ENCODE measurements at places on chromosomes 13 and 19. TPM values are rescaled to one million over a fixed set of nuclear protein-coding genes. Genes with fewer than 3 reads are reported as not detected.

DNA sequence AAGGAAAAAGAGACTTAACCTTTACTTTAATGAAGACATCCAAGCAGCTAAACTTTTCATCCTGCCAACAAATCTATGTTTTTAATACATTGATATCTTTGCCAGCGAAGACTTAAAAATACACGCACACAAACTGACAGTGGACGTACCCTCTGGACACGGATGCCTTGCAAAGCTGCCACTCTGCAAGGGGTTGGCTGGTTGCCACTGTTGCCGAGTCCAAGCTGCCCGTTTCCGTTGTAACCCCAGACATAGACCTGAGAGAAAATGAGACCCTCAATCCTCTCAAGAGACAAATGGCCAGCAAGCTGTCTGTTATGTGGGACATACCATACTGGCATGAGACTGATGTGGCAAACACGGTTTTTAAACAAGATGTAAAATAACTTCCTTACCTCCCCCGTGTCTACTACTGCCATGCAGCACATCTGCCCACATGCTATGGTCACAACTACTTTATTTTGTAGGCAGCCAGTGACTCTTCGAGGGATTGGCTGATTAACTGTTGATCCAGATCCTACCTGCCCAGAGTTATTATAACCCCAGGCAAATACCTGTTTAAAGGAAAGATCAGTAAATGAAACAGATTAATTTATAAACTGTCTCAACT, 21.2 kb downstream of the RCBTB2 start:
- no peak for DNase-seq
- H3K27ac ChIP-seq = no peak overlapping the region
- H3K4me1 ChIP-seq = peaks cover 30% of the 10 kb centered on the region
- H3K4me3 ChIP-seq = no peak overlapping the region

GRCh38 chr13:30116379-30116778, 191.0 kb downstream of the KATNAL1 start:
- no peaks in the 10 kb centered on the region for H3K36me3 ChIP-seq
- peaks cover 49% of the 10 kb centered on the region for H3K4me1 ChIP-seq
- no peak for DNase-seq
- H3K27ac ChIP-seq = no peak overlapping the region
- H3K27me3 ChIP-seq = peaks cover 6% of the 10 kb centered on the region

DNA sequence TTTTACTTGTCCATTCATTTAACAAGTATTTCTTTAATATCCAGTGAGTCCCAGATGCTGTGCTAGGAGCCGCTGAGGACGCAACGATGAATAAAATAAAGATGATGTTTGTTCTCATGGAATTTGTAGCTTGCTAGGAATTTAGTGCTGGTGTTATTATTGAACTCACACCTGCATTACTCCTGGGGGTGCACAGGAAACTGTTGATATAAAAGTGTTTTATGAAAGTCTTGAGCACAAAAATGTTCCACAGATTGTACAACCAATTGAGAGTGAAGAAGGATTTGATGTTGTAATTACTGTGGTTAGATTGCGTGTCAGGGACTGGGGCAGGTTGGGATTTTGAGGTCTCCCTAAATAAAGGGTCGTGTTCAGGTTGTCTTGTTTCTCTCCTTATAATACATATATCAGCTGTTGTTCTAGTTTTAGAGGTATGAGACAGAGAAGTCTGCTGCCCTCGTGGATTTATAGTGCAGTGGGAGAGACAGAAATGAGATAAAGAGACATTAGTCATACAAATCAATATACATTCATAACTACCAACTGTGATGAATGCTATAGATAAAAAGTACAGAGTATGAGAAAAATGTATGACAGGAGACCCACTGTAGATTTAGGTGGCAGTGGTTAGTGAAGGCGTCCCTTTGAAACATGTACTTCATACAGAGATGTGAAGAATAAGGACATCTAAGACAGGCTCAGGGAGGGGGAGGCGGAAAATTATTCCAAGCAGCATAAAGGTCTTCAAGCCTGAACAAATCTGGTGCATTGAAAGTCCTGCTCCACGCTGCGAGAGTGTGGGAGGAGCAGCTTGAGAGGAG, 11.3 kb downstream of the CACNG6 start:
- no peaks in the 10 kb centered on the region for H3K36me3 ChIP-seq
- no peak overlapping the region for H3K27ac ChIP-seq

- H3K36me3 ChIP-seq = no peaks in the 10 kb centered on the region
- peak overlapping the region; percentile 83 for H3K27ac ChIP-seq
- no peaks in the 10 kb centered on the region for H3K27me3 ChIP-seq
- peak; percentile 81 for DNase-seq
- peaks cover 26% of the 10 kb centered on the region for H3K4me1 ChIP-seq
- H3K4me3 ChIP-seq = peak overlapping the region; percentile 78
These were observed 17.2 kb downstream of the CRTC1 start for GRCh38 chr19:18700501-18701249.

DNA sequence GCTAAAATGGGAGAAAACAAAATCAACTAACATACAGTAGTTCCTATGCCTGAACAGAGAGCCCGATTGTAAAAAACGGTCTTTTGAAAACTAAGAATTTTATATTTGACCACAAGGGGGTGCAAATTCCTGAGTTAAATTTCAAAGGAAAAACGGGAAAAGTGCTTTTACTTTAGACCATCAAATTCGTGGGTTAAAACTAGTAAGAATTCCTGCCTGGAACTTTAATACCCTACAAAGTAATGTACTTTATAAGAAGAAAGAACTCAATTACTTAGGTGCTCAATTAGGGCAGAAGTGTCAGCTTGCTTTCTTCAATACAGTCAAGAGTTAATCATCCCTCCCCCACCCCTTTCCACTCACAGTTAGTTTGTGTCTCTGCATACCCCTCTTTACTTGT, 69.8 kb downstream of the KCNRG start:
- no peak for DNase-seq
- H3K4me3 ChIP-seq = no peak overlapping the region
- peaks cover 25% of the 10 kb centered on the region for H3K36me3 ChIP-seq
- H3K27me3 ChIP-seq = no peaks in the 10 kb centered on the region
- no peak overlapping the region for H3K27ac ChIP-seq

GRCh38 chr13:111115965-111116521, 933 bp downstream of the ARHGEF7 start:
- peaks cover 82% of the 10 kb centered on the region for H3K27me3 ChIP-seq
- no peak for DNase-seq
- H3K4me1 ChIP-seq = peaks cover 12% of the 10 kb centered on the region
- peak overlapping the region; percentile 64 for H3K4me3 ChIP-seq

GRCh38 chr13:34308725-34309124, 490.8 kb downstream of the RFC3 start:
- H3K27ac ChIP-seq = no peak overlapping the region
- H3K4me3 ChIP-seq = no peak overlapping the region
- H3K27me3 ChIP-seq = no peaks in the 10 kb centered on the region
- H3K4me1 ChIP-seq = no peaks in the 10 kb centered on the region

GRCh38 chr13:100860866-100861265, 186.3 kb upstream of the TMTC4 start:
- H3K4me3 ChIP-seq = no peak overlapping the region
- H3K27ac ChIP-seq = no peak overlapping the region

GRCh38 chr13:44198826-44199225, 174.8 kb upstream of the SERP2 start:
- no peak overlapping the region for H3K27ac ChIP-seq
- H3K27me3 ChIP-seq = peaks cover 64% of the 10 kb centered on the region
- no peak overlapping the region for H3K4me3 ChIP-seq

- no peak for DNase-seq
- peaks cover 6% of the 10 kb centered on the region for H3K36me3 ChIP-seq
- no peaks in the 10 kb centered on the region for H3K27me3 ChIP-seq
- peak overlapping the region; percentile 22 for H3K27ac ChIP-seq
- H3K4me3 ChIP-seq = no peak overlapping the region
- peaks cover 12% of the 10 kb centered on the region for H3K4me1 ChIP-seq
These were observed 12.6 kb downstream of the ZSCAN5A start for GRCh38 chr19:56301886-56302620.

DNA sequence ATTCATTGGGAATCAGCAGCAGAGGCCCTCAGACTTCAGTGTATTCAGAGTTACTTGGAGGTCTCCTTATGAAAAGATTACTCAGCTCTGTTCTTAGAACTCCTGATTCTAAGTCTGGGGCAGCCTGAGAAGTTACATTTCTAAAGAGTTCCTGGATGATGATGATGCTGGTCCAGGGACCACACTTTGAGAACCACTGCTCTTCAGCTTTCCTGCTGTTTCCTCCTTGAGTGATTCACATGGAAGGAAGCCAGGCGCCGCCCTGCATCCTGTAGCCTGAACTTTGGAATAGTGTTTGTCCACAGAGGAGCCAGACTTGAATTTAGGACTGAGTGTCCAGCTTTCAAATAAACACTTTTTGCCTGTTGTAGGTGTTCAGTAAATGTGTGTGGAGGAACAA, 2.9 kb downstream of the CEBPG start:
- H3K36me3 ChIP-seq = peaks cover 28% of the 10 kb centered on the region
- no peak overlapping the region for H3K27ac ChIP-seq
- H3K27me3 ChIP-seq = no peaks in the 10 kb centered on the region
- H3K4me1 ChIP-seq = peaks cover 44% of the 10 kb centered on the region

AKT1S1 gene
- 21.2 TPM for total RNA-seq

IFNL1 gene
- 0.70 TPM for total RNA-seq

TUBB4A gene
- 7.5 TPM for total RNA-seq

RUBCNL gene
- total RNA-seq = not detected

FPR2 gene
- not detected for total RNA-seq

ZNF586 gene
- 20.4 TPM for total RNA-seq

TSC22D1 gene
- total RNA-seq = 8.0 TPM

GPC6 gene
- total RNA-seq = not detected

LGI4 gene
- total RNA-seq = not detected

Measured in activated CD8-positive, alpha-beta memory T cell treated with anti-CD3 and anti-CD28 coated beads, Interleukin-2, amount 10 ng/mL, durations not matched to agents 7 days and 5 days (primary cell).